ENCODE measurements at places on chromosomes 16 and 17.

- DNase-seq: no peak
These were observed 15.9 kb downstream of the TAF15 start for GRCh38 chr17:35825206-35825605.

DNA sequence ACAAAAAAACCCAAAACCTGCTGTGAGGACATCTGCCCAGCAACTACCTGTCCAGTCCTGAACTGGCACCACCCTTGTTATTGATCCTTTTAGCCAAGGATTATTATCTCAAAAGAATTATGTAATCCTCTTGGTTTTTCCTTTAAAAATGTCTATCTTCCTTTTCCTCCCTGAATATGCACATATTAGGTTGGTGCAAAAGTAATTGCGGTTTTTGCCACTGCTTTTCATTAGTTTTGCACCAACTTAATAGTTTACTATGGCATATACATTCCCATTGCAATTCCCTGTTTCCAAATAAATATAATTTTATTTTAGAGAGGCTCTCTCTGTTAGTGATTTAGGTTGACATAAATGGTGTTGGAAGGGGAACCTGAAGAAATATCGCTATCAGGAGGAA, 51.3 kb downstream of the MPHOSPH6 start:
- DNase-seq: no peak

- no peak for DNase-seq
These were observed 18.4 kb downstream of the CMTM3 start for GRCh38 chr16:66622863-66623262.

GRCh38 chr17:57328109-57328882, 72.0 kb downstream of the MSI2 start:
- no peak for DNase-seq

DNA sequence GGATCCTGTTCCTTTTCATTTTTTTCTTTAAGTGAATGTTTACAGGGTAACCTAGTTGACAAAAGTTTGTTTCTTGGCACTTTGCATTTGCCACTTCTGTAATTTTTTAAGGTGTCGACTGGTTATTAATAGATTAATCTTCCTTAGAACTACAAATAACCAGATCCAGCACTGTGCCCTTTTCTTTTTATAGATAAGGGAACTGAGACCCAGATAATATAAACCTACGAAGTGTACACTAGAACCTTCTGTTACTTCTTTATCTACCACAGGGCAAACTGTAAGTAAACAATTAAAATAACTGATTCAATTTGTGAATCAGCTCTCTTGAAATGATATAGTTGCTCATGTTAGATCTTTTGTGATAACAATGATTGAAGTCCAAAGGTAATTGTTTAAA, 55.4 kb downstream of the NLK start:
- no peak for DNase-seq
